B cell (primary cell): ENCODE measurements at places on chromosomes 2 and 18. TPM values are rescaled to one million over a fixed set of nuclear protein-coding genes. Genes with fewer than 3 reads are reported as not detected.

Gene MTHFD2
- 9.5 and 17.5 TPM in 2 replicates for polyA plus RNA-seq

Gene GATA6
- not detected in 2 replicates for polyA plus RNA-seq

Gene GPR45
- polyA plus RNA-seq = not detected in 2 replicates

Gene STON1
- polyA plus RNA-seq = 0.46 and 0.94 TPM in 2 replicates

Gene GPAT2
- polyA plus RNA-seq = 0.99 and 11.7 TPM in 2 replicates

Gene HOXD11
- polyA plus RNA-seq = not detected in 2 replicates

Gene RESP18
- not detected in 2 replicates for polyA plus RNA-seq

Gene ABCG8
- not detected in 2 replicates for polyA plus RNA-seq

Gene SOWAHC
- 0.28 and 0.40 TPM in 2 replicates for polyA plus RNA-seq

Gene ASPRV1
- polyA plus RNA-seq = 0.68 and 1.1 TPM in 2 replicates

Gene SERPINB3
- not detected in 2 replicates for polyA plus RNA-seq

Gene TXNL4A
- 38.9 and 49.7 TPM in 2 replicates for polyA plus RNA-seq

Gene DNAJC5G
- not detected in 2 replicates for polyA plus RNA-seq

GRCh38 chr2:30412684-30413570, 34.1 kb upstream of the LCLAT1 start:
- DNase-seq = no peak

GRCh38 chr2:201973305-201973928, 60.2 kb upstream of the FZD7 start:
- no peak for DNase-seq

GRCh38 chr2:68926796-68927195, 25.9 kb downstream of the GKN2 start:
- no peak for DNase-seq

DNA sequence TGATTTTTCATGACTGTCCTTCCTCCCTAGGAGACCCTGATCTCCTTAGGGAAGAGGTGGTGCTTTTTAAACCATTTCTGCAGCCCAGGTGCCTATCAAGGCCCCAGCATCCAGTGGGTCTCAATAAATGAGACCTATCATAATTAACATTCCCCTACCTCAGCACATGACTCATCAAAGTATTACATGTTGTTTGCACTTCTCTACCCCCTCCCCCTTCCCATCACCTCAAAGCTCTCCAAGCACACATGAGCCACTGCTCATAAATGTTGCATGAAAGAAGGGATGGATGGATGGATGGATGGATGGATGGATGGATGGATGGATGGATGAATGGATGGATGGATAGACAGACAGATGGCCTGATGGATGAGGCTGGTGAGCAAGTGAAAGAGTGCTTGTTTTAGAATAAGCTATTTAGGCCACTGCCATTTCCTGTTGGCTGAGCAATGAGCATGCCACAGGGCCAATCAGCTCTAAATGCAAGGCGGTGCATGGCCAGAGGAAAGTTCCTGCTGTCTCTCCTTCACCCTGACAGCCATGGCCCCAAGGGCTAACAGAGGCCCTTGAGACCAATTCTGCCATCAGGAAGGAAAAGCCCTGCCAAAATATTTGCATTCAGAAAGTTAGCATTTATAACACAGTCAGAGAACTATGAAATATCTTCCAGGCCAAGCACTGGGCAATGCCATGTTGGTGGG, 20.9 kb upstream of the STEAP3 start:
- no peak for DNase-seq

GRCh38 chr2:129113776-129114175, 795.1 kb upstream of the HS6ST1 start:
- no peak for DNase-seq

GRCh38 chr2:195508139-195508455, 148.9 kb upstream of the SLC39A10 start:
- DNase-seq = no peak

- DNase-seq = no peak
Measured at GRCh38 chr18:48848641-48849143, 102.1 kb downstream of the SMAD7 start.

GRCh38 chr2:157173740-157174184, 83.7 kb upstream of the GALNT5 start:
- DNase-seq = no peak

- no peak for DNase-seq
Measured at GRCh38 chr18:12474146-12474545, 66.4 kb downstream of the PRELID3A start.

DNA sequence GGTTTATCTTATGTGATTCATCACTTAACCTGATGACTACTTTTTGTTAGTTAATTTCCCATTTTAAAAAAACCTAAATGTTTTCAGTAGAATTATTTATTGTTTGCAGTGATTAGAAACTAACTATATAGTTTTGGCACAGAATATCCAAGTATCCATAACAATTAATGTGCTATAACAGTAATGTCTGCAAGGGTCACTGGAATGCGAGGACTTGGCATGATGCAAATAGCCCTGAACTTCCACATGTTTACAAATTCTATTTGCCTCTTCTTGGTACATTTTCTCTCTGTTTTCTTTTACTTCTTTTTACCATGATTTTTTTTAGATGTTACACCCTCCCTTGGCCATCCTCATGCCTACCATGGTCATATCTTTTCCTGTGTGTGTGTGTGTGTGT, 49.3 kb upstream of the GALNT3 start:
- no peak for DNase-seq

DNA sequence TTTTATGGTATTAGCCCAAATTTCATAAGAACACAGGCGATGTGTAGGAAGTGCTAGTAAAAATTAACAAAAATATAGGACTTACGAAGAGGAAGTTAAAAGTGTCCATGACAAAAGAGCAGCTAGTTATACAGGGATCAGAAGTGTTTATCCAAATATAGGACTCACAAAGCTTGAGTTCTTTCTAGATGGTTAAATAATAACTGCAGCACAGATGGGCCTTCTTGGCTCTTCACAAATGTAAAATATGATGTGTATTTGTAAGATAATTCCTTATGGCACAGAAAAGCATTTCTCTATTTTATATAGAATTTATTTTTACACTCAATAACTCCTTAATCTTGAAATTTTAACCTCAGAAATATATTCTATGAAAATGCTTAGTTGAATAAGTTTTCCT, 100.9 kb upstream of the SPHKAP start:
- DNase-seq = no peak

DNA sequence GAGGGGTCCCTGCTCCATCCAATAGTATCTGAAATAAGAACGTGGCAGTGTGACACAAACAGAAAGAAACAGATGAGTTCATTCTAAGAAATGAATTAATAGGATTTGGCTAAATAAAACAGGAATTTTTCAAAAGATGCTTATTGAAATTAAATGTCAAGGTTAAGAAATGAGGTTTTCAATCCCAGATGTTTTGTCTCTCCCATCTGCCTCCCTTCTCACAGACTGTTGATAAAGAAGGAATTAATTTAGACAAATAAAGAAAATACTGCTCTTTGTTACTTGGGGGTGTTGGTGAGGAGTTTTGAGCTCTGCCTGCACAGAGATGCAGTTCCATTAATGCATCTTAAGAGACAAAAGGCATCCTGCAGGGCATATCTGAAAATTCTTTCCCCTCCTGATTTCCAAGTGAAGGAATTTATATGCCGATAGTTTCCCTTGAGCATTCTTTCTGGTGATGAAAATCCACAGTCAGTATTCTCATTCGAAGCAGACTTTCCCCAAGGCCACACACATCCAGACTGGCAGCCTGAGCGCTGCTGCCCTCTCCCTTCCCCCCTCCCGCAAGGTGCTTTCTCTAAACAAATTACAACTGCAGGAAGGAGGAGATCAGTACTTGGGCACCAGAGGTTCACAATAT, 385.4 kb upstream of the RND3 start:
- DNase-seq = no peak

GRCh38 chr2:17864676-17865075, 13.8 kb upstream of the KCNS3 start:
- no peak for DNase-seq

DNA sequence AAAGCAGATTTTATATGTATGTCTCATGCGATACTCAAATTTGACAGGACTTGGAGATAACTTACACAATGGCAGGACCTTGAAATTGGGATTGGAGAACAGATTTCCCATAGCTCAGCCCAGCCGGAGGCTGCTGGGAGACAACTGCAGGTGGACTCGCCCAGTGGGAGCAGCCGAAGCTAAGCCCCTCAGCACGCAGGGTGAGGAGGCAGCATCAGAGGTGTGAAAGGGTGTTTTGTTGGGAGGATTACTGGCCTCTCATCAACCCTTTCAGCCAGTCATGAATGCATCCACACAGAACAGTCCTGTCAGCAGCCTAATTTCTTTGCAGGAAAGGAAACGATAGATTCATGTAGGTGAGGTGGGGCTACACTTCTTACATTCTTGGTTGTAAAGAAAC, 110.4 kb upstream of the DYNAP start:
- no peak for DNase-seq

GRCh38 chr2:207828361-207829057, 58.8 kb upstream of the FZD5 start:
- no peak for DNase-seq

DNA sequence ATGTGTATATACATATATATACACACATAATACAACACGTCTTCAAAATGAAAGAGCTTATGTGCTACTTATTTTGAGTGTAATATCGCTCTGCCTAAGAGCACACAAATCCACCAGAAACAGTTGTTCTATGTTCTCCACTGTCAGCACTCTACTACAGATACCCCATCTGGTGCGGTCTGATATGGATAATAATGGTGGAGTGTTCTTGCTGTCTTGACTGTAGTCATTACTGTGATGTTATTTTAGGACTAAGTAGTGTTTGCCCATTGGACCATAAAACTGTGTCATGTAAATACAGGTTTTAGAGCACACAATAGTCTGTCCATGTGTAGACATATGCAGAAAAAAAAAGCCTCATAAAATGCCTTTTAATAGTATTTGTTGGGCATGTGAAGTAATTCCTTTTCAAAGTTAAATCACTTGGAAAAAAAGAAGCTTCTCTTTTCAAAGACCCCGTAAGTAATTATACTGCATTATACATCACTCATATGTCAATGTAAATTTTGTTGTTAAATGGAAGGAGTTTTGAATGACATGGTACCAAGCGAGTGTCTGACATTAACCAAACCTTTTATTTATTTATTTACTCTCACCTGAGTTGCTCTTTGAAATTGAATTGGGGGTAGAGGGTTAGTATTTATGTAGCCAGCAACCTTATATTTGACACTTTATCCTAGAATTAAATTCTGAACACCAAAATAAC, 1249.2 kb upstream of the ZEB2 start:
- DNase-seq = no peak

- peak; percentile 9 for DNase-seq
Measured at GRCh38 chr2:23850564-23851256, 76.2 kb downstream of the ATAD2B start.

DNA sequence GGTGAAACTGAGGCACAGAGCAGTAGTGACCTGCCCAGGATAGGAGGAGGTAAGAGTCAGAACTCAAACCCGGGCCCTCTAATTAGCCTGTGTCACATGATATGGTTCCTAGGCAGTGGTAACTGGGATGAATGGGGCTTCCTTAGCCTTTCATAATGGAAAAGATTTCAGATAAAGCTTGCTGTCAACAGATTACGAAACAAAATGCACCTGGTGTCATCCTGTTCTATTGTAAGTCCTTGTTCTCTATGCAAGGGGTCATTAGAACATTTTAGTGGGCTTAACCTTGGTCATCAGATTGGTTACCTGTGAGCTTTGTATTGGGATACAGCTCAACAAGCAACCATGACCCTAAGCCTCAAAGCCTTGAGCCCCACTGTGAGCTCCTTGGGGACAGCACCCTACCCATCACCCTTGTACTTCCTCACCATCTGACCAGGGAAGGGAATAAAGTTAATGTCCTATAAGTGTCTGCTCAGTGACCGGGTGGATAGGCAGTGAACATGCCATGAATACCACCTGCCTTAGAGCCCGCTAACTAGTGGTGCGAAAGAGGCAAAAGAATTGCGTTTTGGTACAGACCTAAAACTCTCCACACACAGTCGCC, 70.3 kb upstream of the RMDN2 start:
- DNase-seq = no peak

DNA sequence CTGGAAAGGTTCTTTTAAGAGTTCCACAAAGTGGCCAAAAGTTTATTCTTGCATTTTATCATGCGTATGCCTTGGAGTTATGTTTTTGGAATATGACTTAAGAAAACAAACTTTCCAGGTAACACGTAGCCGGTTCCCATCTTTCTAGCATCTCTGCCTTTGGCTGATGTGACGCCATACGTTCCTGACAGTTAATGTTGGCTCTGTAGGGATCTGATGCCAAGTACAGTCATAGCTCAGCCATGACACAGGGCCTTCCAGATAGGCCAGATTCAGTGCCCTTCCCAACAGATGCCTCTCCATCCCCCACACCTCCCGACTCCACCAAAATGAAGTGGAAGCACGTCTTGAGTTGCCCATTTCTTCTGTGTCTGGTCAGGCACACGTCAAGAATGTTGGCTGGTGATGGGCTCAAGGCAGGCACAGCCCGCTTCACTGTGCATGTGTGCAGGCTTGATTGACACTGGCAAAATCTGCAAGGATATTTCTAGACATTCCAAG, 51.0 kb upstream of the THOC1 start:
- DNase-seq = no peak

GRCh38 chr2:37529830-37530415, 141.5 kb downstream of the CDC42EP3 start:
- no peak for DNase-seq

- no peak for DNase-seq
Measured at GRCh38 chr2:75647771-75648170, 1.2 kb downstream of the MRPL19 start.

DNA sequence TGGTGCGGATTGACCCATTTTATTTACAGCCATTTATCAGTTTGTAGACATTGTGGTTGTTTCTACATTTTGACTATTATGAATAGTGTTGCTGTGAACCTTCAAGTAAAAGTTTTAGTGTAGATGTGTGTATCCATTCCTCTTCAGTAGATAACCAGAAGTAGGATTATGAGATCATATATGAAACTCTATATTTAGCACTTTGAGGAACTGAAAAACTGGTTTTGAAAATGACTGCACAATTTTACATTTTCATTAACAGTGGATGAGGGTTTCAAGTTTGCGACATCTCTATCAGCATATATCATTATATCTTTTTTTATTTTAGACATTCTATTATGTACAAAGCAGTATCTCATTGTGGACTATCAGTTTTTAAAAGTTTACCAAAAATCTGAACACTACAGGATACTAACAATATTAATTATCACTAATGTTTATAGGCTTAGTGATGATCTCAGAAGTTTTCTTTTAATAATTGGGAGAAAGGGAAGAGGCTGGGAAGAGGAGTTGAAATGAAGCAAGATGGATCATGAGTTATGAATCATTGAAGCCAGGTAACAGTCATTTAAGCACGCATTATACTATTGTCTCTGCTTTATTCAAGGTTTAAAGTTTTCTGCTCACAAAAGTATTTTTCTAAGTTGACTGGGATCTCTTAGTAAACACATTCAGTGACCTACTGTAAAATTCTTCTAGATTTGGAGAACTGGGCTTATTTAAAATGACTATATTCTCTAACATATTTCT, 329.0 kb upstream of the LRATD1 start:
- no peak for DNase-seq

GRCh38 chr18:49111191-49111988, 160.6 kb upstream of the SMAD7 start:
- DNase-seq = no peak
